ENCODE measurements at places on chromosomes 3 and 15.

DNA sequence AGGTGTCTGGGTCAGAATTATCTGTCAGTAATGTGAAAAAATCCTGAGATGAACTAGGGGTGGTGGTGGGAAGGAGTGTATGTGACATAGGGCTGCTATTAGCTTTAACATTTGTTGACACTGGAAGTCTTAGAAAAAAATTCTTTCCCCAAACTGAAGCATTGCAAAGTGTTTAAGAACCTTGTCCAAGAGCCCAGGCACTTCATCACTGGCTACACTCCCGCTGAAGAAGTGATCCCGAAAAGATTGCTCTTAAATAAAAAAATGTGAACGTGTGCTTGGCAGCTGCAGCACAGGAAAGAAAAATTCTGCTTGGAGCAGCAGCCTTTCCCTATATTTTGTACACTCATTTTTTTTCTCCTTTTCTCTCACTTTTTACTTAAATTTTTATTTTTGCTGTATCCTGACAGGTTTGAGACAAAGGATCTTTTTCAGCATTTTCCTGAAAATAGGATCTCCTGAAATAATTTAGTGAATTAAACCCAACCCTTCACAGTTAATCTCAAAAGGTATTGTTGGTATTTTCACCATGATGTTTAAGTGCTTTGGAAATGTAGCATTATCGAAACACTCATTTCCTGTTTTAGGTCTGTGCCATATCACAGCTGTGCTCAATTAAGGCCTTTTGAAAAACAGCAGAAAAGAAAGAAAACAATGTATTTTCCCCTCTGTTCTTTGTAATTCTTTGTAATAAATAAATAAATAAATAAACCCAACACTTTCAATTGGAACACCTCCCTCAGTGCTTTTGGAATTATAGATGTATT lies 477.6 kb downstream of the ZNF385D start:
- DNase-seq, result no peak

- no peak for DNase-seq
Observed at GRCh38 chr15:88604381-88605188, 16.6 kb upstream of the AEN start.

DNA sequence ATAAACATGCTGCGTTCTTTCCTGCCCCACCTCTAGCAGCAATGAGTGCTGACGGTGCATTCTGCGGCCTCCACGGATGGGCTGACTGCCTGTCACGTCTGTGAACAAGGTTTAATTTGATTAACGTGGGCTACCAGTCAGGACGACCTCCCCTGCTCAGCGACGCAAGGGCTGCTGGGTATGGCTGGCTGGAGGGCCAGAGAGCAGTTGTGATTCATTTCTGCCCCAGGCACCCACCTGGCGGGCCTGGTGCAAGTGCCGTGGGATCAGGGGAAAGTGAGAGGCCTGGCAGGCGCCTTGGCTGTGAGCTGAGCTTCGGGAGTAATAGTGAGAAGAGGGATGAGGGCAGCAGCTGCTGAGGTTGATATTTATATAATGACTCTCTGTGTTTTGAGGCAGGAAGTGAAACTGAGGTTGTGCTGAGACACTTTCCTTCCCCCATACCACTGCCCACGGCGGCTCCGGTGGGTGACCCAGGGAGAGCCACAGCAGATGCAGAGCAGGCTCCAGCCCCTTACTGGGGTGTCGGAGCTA lies 190.4 kb upstream of the BCL6 start:
- no peak for DNase-seq

- DNase-seq, result peak; percentile 46
Observed at GRCh38 chr15:65033659-65034269, 4.3 kb upstream of the MTFMT start.

DNA sequence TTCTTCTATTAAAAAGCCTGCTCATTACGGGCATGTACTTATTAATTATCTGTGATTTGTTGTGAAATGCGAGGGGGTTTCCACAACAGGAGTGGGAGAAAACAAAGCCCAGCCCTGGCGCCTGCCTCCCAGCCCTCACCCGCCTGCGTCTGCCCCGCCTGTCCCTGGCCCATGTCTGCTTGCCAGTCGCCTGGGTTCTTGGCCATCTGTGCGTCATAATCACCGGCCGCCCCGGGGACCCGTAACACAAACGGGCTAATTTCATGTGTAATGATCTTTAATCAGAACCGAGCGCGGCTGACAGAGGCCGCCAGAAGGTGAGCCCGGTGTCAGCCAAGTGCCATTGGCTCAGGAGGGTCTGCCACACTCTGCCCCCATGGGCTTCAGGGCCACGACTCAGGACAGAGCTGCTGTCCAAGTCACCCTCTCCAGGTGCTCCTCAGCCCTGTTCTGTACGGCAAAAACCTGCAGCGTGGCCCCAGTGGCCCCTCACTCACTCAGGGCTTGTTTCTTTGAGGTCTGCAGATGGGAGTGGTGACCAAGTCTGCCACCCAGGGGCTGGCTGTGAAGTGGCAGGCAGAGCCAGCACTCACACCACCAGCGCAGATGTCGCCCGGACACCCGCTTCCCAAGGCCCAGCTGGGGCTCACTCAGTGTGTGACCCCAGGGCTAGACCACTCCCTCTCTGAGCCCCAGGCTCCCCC lies 28.8 kb upstream of the TMEM115 start:
- no peak for DNase-seq

DNA sequence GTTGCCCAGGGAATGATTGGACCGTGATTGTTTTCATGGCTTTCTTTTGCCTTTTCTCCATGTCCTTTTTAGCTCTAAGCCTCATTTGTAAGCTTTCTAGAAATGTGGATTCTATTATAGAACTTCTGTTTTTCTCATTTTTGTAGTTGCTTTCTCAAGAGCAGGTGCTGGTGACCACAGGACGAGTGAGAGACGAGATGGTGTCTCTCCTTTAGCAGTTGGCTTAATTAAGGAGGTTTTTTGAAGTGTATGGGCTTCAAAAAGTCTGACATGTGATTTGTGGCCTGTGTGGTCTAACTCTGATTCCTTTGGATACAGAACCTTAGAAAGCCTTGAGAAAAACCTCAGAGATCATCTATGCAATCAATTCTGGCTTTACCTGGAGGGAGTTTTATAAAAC lies 292.8 kb downstream of the LPP start:
- no peak for DNase-seq

DNA sequence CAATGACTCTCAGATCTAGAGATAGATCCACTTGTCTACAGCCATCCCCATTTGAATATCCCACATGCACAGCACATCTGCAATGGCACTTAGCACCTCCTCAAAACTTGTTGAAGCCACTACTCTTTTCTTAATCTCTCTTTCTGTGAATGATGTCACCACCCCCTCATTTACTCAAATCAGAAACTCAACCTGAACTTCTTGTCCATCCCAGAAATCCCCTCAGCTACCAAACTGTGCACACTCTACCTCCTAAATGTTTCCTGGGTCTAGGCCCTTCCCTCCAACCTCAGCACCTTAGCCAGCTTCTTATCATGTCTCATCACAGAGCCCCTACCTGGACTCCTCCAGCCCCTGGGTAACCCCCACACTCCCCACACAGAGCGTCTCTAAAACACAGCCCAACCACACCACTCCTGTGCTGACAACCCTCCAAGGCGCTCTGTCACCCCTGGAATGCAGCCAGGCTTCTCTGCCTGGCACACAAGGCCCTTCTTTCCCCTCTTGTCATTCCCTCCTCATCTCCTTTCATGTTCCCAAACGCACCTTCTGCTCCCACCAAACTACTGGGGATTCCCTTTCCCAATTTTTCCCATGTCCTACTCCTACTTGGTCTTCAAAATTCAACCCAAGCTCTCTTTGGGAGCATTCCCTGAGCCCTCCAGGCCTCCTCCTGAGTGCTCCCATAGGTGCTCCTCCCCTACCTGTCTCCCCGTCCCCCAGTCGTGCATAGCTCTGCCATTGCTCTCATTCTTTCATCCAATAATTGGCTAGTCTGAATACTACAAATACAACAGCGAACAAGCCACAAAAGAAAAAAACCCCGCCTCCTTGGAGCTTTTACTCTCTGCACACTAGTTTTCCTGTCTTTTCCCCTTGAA lies 39.8 kb upstream of the ZBTB38 start:
- DNase-seq, result no peak
